ENCODE measurements at places on chromosomes 7 and 10. TPM values are rescaled to one million over a fixed set of nuclear protein-coding genes. Genes with fewer than 3 reads are reported as not detected.

DNA sequence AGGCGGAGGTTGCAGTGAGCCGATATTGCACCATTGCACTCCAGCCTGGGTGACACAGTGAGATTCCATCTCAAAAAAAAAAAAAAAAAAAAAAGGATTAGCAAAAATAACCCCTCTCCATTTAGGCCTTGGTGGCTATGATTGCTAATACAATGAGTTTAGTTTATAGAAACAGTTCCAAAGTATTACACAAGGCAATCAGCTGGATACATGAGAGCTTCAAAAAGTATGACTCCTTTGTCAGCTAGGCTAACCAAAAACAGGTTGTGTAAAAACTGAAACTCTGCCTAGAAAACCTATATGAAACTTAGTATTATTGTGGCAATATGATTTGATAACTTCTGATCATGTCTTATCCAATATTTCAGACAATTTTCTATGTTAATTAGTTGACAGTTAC is 57.2 kb downstream of the SUGCT start:
- no peak for DNase-seq

DNA sequence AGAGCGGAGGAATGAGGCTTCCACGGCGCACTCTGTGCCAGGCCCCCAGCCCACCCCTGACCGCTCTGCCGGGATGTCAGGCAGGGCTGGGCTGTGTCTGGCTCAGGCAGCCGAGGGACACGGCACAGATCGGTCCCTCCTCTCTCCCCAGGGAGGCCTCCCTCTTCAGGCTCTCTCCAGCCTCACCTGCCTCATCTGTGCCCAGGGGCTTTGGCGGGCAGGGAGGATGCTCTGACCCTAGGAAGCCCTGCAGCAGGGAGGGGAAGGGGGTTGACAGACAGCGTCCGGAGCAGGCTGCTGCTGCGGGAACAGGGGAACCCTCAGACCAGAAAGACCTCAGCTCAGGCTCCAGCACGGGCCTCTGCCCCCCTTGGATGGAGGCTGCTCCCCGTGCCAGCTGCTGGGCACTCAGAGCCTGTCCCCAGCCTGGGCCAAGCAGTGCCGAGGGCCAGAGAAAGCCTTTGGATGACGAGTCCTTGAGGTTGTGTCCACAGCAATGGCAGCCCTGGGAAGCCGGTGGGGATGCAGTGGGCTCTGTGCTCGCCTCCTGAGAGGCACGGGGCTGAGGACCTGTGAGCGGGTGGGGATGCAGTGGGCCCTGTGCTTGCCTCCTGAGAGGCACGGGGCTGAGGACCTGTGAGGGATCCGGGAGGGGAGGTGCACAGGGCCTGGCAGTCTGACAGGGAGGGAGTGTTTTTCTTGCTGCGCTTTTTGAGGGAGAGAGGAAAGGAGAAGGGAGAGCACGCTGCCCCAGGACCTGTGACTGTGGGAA is 66.9 kb downstream of the FOXL3 start:
- DNase-seq = no peak

- DNase-seq = peak; percentile 1
These were observed 437.5 kb downstream of the KIF20B start for GRCh38 chr10:90138844-90139243.

- peak; percentile 80 for DNase-seq
These were observed 145.6 kb downstream of the PFKFB3 start for GRCh38 chr10:6348096-6348874.

DNA sequence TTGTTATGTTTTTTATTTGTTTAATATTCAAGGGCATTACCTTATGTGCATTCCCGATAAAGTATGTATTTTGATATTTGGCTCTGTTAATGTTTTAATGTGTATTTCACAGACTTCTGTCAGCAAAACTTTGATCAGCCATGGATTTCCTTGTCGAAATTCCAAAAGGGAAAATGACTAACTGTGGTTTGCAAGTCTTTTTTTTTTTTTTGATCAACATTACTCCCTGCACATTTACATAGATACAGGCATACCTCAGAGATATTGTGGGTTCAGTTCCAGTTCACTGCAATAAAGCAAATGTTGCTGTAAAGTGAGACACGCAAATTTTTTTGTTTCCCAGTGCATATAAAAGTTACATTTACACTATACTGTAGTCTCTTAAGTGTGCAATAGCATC is 351.9 kb downstream of the CXCL12 start:
- DNase-seq = no peak

DNA sequence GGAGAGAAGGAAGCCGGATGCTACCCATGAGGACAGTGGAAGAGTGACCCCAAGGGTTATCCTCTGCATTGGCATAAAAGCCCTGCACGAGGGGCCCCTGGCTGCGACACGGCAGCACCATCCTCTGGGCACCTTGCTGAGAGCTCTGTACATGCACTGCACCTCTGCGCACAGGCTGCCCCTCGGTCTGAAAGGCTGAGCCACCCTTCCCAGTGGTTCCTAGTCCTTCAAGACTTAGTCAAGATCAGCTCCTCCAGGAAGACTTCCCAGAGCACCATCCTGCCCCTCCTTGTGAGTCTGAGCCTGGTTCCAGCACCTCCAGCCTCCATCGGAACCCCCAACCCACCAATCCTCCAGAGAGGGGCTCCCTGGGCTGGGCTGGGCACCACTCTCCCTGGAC is 37.9 kb upstream of the CNPY1 start:
- no peak for DNase-seq

DNA sequence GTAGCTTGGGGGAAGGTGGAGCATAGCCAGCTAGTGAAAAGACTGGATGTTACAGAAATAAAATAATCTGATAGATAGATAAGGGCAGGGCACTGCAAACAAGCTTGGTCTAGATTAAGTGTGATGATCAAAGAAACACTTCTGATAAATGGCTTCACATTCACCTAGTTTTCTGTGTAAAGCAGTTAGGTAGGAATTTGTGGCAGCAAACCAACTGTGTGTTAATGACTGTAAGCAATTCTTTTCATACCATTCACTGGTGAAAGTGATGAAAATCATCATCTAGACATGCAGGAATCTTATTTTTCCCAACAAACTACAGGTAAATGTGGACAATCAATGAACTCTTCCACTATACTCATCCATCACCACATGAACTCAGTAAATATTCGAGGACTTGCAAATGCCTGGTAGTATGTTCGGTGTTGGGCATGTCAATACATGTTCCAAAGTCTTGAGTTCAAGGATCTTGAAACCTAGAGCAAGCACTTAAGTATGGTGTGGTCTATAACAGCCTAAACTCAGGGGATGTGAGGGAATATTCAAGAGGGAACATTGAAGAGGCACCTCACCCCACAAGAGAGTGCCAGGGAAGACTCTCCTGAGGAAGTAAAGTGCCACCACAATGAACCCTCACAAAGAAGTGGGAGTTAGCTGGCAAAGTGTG is 20.5 kb downstream of the PON3 start:
- DNase-seq = no peak

DNA sequence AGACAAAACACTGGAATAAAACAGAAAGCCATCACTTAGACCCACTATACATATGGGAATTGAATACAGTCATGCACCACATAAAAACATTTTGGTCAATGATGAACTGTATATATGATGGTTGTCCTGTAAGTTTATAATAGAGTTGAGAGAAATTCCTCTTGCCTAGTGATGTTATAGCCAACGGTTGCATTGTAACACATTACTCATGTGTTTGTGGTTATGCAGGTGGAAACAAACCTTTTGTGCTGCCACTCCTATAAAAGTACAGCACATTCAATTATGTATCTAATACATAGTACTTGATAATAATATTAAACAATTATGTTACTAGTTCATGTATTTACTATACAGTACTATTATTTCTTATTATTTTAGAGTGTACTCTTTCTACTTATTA is 381.2 kb upstream of the MBL2 start:
- DNase-seq = no peak

- no peak for DNase-seq
These were observed 31.7 kb downstream of the HTRA1 start for GRCh38 chr10:122492999-122493481.

DNA sequence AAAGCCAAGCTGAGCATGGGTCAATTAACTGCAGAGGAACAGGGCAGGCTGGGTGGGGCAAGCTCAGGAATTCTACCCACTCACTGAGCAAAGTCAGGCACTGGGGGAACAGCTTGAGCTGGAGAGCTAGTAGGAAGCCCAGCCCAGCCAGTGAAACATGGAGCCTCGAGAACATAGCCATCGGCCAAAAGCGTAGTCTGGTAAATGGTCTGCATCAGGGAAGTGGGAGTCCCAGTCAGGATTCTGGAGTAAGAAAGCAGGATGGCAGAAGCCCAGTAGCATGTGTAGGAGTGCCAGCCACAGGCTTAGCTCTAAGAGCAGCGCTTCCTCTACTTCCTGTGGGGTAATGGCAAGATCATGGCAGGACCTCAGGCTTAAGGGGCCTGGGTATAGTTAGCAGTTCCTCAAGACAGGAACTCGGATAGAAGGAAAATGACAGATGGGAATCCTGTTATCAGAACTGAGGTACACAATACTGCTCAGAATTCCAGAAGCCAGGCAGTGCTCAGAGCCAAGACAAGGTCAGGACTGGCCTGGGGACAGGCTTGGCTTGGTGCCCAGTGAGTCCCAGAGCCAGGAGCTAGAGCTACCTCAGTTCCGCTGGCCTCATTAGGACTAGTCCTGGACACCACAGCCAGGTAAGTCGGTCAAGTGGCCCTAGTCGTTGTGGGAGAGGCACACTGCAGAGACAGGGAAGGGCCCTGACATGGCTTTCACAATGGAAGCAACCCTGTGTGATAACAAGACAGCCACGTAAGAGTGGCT is 65.4 kb upstream of the MXI1 start:
- no peak for DNase-seq

- DNase-seq = no peak
These were observed 9.9 kb downstream of the SGMS1 start for GRCh38 chr10:50613726-50614443.

DNA sequence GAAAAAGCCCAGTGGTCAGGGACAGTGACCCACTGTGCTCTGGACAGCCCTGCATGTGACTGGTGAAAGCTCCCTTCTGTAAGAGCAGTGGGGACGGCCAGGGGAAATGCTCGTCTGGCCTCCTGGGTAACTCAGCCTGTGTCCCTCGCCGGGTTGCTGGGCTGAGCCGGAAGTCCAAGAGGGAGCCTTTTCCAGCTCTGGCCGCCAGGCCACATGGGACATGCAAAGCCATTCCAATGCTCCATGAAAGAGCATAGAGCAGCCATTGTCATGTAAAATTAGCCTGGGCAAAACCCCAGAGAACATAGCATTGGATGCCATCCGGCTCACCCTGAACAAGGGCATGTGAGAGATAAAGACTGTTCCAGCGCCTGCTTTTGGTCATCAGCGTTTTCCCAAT is 64.9 kb upstream of the ADRB1 start:
- DNase-seq = no peak

DNA sequence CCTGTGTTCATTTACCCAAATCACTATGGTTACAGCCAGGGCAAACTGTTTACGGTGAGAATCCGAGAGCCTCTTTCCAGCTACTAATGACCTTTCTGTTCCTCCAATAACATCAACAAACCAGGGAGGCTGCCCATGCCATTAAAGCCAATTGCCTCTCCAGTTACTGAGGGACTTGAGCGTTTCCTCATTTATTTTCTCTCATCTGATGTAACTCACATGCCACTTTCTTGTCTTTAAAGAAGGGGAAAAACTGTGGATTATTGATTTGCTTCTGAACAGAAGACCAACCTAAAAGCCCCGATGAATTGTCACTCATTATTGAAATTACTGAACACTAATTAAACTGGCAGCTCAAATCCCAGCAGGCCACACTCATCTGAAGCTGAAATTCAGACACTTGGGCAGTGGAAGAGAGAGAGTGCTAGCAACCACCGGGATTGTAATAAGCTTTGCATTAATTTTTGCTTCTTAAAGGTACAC is 595.8 kb upstream of the MKI67 start:
- DNase-seq = no peak

DNA sequence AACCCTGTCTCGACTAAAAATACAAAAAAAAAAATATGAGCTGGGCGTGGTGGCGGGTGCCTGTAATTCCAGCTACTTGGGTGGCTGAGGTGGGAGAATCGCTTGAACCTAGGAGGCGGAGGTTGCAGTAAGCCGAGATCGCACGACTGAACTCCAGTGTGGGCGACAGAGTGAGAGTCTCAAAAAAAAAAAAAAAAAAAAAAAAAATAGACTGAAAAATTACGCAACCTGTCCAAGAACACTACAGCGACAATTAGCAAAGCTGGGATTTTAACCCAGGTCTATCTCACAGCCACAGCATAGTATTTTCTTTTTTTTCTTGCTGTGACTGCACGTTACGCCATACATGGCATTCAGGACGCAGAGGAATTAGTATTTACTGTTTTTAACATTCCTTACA is 1.1 kb upstream of the RABGEF1 start:
- DNase-seq = no peak

- DNase-seq = no peak
These were observed 20.5 kb upstream of the FAM13C start for GRCh38 chr10:59382831-59383295.

GRCh38 chr7:14924398-14924797 is 21.8 kb upstream of the DGKB start:
- DNase-seq = no peak

DNA sequence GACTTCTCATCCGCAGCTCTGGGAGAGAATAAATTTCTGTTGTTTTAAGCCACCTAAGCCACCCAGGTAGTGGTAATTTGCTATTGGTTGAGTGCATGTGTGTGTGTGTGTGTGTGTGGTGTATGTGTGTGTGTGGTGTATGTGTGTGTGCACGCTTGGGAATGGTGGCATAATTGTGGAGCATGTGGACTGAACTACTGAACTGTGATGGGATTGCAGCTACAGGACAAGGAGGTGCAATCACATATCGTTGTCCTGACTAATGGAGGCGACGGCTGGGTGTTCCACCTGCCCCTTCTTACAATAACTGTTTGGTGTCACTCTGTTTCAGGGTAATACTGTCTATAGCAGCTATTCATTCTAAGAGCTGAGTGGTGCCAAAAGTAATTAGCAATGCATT is 448.7 kb upstream of the PFKP start:
- DNase-seq = no peak

GRCh38 chr7:22154143-22154529 is 202.8 kb downstream of the RAPGEF5 start:
- no peak for DNase-seq

- DNase-seq = no peak
These were observed 10.7 kb upstream of the RNF32 start for GRCh38 chr7:156629873-156630272.

GRCh38 chr10:11020548-11020942 is 2.9 kb downstream of the CELF2 start:
- no peak for DNase-seq

GRCh38 chr7:13949445-13949844 is 40.0 kb downstream of the ETV1 start:
- no peak for DNase-seq

GRCh38 chr7:123608991-123609882 is 7.6 kb downstream of the ASB15 start:
- no peak for DNase-seq

Gene CRHR2
- not detected for total RNA-seq

Gene PLEKHS1
- total RNA-seq = 0.08 TPM

Gene OR13A1
- total RNA-seq = not detected

Gene FZD1
- 0.28 TPM for total RNA-seq

Gene PON1
- not detected for total RNA-seq

Gene GRM3
- total RNA-seq = not detected

Gene PRKCQ
- total RNA-seq = 43.4 TPM

Gene CRPPA
- total RNA-seq = 1.0 TPM

Gene MMRN2
- total RNA-seq = 0.47 TPM

Gene SPACDR
- 0.93 TPM for total RNA-seq

Gene BTBD16
- total RNA-seq = not detected

Measured in CD4-positive, alpha-beta T cell (primary cell).